ENCODE measurements at places on chromosomes 7 and 10. TPM values are rescaled to one million over a fixed set of nuclear protein-coding genes. Genes with fewer than 3 reads are reported as not detected.

DNA sequence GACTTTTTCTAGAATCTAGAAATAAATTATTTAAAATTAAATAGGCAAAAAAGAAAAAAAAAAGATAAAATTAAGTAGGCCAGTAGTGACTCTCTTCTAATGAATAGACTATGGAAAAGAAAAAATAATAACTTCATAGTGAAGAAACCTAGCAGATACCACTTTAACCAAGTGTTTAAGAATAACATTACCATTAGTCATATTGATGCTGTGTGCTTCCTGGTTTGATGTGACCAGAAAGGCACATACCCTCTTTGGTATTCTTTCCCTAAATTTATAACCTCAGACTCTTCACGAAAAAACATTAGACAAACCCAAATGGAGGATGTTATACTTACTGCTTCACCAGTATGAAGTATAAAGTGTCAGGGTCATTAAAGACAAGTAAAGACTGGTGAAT, 42.6 kb downstream of the KIF20B start:
- no peaks in the 10 kb centered on the region for H3K27me3 ChIP-seq
- peaks cover 15% of the 10 kb centered on the region for H3K36me3 ChIP-seq
- no peak for DNase-seq
- no peaks in the 10 kb centered on the region for H3K4me1 ChIP-seq
- H3K27ac ChIP-seq = no peak overlapping the region

DNA sequence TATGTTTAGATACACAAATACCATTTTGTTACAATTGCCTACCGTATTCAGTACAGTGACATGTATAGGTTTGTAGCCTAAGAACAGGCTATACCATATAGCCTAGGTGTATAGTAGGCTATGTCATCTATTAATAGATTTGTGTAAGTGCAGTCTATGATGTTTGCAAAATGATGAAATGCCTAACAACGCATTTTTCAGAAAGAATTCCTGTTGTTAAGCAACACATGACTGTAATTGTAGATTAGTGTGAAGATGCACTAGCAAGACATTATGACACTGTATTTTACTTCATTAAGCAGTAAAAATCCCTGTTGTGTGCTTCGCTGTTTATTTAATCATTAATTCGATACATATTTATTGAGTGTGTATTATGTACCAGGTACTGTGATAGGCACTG, 446.0 kb downstream of the SUGCT start:
- no peak for DNase-seq
- H3K4me1 ChIP-seq = no peaks in the 10 kb centered on the region
- H3K4me3 ChIP-seq = no peak overlapping the region
- no peaks in the 10 kb centered on the region for H3K36me3 ChIP-seq

- H3K4me3 ChIP-seq = no peak overlapping the region
- no peaks in the 10 kb centered on the region for H3K36me3 ChIP-seq
- no peaks in the 10 kb centered on the region for H3K4me1 ChIP-seq
- H3K27me3 ChIP-seq = no peaks in the 10 kb centered on the region
These were observed 70.4 kb downstream of the ST8SIA6 start for GRCh38 chr10:17383801-17384555.

DNA sequence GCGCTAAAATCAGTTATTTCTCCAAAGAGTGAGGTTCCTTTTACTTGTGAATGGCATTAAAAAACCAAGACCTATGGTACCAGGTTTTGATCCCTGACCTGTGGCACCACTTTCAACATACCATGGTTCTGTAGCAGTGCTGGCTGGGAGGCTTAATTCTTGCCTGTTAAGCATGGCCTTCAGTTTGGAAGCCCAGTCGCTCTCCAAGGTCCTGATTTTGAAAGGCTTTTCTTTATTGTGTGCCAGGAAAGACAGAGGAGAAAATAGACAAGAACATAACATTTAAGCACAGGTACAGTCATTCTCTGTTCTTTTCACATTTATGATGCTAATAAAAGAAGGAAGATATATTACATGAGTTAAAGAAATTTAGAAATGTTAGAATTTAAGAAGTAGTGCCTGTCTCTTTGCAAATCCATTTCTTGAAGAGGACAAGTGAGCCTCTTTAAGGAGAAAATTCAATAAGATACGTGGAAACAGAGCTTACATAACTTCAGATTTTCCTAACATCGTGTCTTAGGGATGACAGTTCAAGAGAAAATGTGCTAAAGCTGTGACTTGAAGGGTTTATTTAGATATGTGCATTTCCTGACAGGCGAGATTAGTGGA, 357.6 kb downstream of the DPP6 start:
- H3K4me3 ChIP-seq = no peak overlapping the region
- no peaks in the 10 kb centered on the region for H3K27me3 ChIP-seq
- DNase-seq = no peak
- H3K36me3 ChIP-seq = no peaks in the 10 kb centered on the region
- no peak overlapping the region for H3K27ac ChIP-seq
- H3K4me1 ChIP-seq = no peaks in the 10 kb centered on the region

DNA sequence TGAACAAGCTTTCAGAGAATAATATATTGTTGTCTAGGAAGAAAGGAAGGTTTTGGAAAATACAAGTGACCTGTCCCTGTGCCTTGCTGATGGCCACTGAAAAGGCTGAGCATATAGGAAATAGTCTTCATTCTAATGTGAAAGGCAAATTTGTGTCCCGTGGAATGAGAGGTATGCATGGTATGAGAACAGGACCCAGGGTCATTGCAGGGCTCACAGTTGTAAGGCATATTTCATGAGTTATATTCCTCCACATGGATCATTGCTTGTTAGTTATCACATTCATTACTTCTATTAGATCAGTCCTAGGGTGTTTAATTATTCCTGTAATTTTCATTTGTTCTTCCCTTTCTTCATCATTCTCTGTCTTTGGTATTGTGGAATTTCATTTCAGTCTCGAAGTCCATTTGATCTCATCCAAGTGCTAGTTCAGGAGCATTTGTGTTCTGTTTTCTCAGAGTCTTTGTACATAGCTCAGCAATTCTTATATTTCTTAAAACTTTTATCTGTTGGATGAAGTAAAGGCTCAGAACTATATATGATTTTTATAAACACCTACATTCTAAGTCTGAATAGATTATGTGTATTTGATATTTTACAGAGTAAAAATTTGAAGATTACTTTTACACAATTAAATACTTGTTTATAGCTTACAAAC, 39.4 kb upstream of the ARHGAP21 start:
- H3K4me1 ChIP-seq = no peaks in the 10 kb centered on the region
- no peak for DNase-seq
- H3K27me3 ChIP-seq = no peaks in the 10 kb centered on the region

LEP gene
- total RNA-seq = 0.15 TPM

- H3K27me3 ChIP-seq = no peaks in the 10 kb centered on the region
- no peaks in the 10 kb centered on the region for H3K36me3 ChIP-seq
- no peak overlapping the region for H3K4me3 ChIP-seq
- H3K27ac ChIP-seq = no peak overlapping the region
These were observed 73.7 kb downstream of the INPP5A start for GRCh38 chr10:132611026-132611910.

GRCh38 chr10:61397175-61397986, 55.8 kb downstream of the TMEM26 start:
- no peaks in the 10 kb centered on the region for H3K4me1 ChIP-seq
- peak overlapping the region; percentile 37 for H3K27ac ChIP-seq
- no peaks in the 10 kb centered on the region for H3K27me3 ChIP-seq
- no peak for DNase-seq

GRCh38 chr7:155984609-155985405, 172.5 kb upstream of the SHH start:
- no peak for DNase-seq
- no peaks in the 10 kb centered on the region for H3K36me3 ChIP-seq
- no peak overlapping the region for H3K4me3 ChIP-seq
- no peaks in the 10 kb centered on the region for H3K4me1 ChIP-seq
- no peak overlapping the region for H3K27ac ChIP-seq

DNA sequence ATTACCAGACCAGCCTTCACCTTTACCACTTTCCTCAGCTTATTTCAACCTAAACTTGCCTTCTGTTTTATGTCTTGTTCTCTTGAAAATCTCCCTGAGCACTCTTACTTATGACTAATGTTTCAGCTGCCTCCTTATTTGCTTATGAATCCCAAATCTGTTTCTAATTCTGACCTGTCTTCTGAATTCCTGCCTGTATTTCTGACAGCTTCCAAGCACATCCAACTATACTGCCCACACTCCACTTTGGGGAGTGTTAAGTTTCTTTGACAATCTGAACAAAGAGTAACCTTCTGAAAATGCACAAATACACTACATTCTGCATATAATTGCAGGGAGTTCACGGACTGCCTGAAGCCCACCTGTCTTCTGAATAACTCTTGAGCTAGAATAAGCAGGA, 48.7 kb downstream of the ARMC3 start:
- no peak overlapping the region for H3K27ac ChIP-seq
- DNase-seq = no peak
- H3K4me1 ChIP-seq = no peaks in the 10 kb centered on the region
- H3K36me3 ChIP-seq = no peaks in the 10 kb centered on the region

GRCh38 chr7:127635659-127636285, 16.2 kb upstream of the SND1 start:
- H3K36me3 ChIP-seq = no peaks in the 10 kb centered on the region
- H3K27me3 ChIP-seq = peaks cover 22% of the 10 kb centered on the region
- no peaks in the 10 kb centered on the region for H3K4me1 ChIP-seq

- H3K27me3 ChIP-seq = no peaks in the 10 kb centered on the region
- no peak overlapping the region for H3K27ac ChIP-seq
- H3K36me3 ChIP-seq = peaks cover 9% of the 10 kb centered on the region
- H3K4me1 ChIP-seq = no peaks in the 10 kb centered on the region
These were observed 13.6 kb downstream of the MRPS33 start for GRCh38 chr7:141001122-141001521.

C7orf33 gene
- not detected for total RNA-seq

- no peak for DNase-seq
- no peaks in the 10 kb centered on the region for H3K4me1 ChIP-seq
- no peak overlapping the region for H3K4me3 ChIP-seq
- H3K27me3 ChIP-seq = no peaks in the 10 kb centered on the region
- peaks cover 43% of the 10 kb centered on the region for H3K36me3 ChIP-seq
These were observed 135.5 kb downstream of the DOCK1 start for GRCh38 chr10:127040756-127041155.

DNA sequence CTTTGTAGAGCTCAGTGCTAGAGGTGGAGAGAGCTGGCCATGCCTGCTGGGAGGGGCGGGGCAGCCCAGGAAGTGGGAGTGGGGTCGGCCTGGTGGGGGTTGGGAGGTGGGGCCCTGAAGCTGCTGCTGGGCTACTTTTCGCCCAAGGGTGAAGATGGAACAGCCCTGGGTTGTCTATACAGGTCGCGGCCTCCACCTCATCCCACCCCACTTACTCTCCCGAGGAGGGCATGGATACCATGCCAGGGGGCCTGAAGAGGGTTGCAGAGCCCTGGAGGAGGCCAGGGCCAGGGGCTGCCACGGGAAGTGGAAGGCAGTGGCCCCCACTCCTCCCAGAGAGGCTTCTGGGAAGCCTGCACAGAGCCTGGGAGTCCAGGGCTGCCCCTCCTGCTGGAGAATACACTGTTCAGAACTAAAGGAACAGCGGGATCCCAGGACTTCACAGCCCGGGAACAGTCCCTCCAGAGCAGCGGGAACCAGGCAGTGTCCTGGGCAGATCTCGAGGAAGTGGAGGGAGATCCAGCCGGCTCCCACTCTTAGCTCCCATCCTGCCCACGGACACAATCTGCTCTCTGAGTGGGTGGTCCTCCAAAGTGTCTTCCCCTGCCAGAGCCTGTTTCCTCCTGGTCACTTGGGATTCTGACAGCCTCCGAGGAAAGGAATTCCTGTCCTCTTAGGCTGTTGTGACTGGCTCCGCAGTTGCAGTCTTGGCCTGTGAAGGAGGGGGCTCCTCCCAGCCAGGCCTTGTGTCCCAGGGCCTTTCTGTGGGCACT, 23.5 kb downstream of the MAT1A start:
- H3K4me3 ChIP-seq = no peak overlapping the region
- DNase-seq = peak; percentile 12
- no peaks in the 10 kb centered on the region for H3K4me1 ChIP-seq
- no peaks in the 10 kb centered on the region for H3K27me3 ChIP-seq
- H3K36me3 ChIP-seq = no peaks in the 10 kb centered on the region

NRAP gene
- total RNA-seq = 0.09 TPM

DNA sequence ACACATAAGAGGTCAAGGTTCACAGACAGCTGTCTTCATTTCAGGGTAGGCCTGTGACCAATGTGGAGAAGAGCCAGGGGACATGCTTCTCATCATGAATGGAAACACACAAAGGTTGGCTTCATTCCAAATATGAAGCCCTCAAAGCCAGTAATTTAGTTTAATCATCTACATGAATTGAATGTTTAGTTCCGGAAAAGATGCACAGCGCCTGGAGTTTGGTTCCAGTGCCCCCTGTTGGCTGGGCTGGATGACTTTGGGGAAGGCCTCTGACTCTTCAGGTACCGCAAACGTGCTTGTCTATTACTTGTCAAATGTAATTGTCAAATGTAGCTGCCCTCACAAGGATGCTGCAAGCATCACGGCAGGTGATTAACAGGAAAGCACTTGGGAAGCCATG, 130.7 kb downstream of the ADRA2A start:
- no peaks in the 10 kb centered on the region for H3K36me3 ChIP-seq
- no peaks in the 10 kb centered on the region for H3K27me3 ChIP-seq
- H3K4me1 ChIP-seq = no peaks in the 10 kb centered on the region

DNA sequence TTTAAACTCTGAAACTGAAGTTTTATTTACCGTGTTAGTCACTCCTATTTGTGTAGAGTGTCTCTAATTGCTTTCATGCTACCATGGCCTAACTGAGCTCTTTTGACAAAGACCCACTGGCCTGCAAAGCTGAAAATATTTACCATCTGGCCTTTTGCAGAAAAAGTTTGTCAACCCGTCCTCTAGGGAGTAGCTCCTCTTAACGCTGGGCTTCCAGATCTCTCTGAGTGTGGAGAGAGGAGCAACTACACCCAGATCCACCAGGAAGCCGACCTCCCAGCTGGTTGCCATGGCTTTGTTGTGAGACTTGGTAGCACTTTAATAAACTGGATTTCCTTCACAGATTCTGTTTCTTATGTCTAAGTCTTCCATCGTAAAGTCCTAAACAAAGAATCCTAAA, 4.2 kb upstream of the C10orf71 start:
- no peak for DNase-seq
- H3K27ac ChIP-seq = no peak overlapping the region
- H3K27me3 ChIP-seq = no peaks in the 10 kb centered on the region

DNA sequence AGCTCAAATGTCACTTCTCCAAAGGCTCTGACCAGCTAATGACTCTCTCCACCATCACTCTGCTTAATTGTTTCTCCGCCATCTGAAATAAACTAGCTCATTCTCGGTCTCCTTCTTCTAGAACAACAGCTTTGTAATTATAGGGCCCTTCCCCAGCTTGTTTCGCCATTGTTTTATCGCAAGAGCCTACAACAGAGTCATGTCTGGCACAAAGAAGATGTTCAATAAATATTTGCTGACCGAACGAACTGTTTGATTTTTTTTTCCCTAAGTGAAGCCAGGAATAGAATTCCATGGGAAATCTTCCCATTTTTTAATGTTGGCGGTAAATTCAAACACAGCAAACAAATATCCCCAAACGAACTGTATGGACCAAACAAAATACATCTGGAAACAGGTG, 63.8 kb upstream of the NMT2 start:
- no peaks in the 10 kb centered on the region for H3K4me1 ChIP-seq
- no peak overlapping the region for H3K27ac ChIP-seq
- H3K27me3 ChIP-seq = no peaks in the 10 kb centered on the region
- DNase-seq = no peak
